ENCODE measurements at places on chromosomes 7 and 10.

- no peak for DNase-seq
These were observed 79.3 kb upstream of the KMT2E start for GRCh38 chr7:104934665-104935064.

GRCh38 chr7:149385195-149385950, 75.5 kb downstream of the ZNF777 start:
- DNase-seq = no peak

DNA sequence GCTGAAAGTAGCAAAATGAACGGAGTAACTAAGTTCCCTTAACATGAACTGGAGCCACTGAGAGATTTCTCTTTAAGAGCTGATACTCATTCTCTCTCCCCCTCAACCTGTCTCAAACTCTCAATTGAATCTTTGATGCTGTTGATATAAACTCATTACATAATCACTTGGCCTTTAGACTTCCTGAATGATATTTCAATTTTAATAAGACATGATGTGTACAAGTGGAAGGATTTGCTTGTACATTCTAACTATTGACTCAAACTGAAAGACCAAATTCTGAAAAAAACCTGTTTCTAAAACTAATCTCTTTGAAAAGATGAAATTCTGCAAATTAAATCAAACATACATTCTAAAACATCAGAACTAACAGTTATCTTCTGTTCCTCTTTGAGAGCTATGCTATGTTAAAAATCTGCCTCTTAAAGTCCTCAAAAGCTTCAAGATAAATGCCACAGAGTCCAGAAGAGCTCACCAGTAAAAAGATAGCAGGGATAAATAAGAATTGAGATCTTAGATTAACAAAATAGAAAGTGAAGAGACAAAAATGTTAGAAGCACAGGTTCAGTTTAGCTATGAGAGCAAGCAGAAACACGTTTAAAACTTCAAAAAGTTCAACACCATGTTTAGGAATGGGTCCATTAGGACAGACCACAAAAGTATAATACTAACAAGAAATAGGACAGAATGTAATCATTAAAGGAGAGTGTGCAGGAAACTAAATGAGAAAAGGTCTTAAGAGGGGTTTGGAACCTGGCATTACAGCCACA, 46.1 kb downstream of the TNPO3 start:
- no peak for DNase-seq

DNA sequence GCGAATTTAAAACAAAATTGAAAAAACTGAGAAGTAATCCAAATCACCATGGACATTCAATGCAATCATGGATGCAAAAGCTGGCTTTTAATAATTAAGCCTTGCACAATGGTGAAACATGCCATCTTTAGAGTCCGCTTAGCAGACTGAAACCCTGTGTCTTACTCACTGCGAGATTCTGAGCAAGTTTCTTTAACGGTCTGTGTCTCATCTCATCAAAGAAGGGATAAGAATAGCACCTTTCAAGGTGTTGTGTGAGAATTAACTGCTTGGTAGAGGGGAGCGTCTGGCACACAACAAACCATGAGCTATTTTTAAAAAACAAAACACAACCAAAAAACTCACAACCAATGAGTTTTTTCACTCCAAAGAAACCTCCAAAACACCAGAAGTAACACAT, 21.4 kb downstream of the ACBD7 start:
- no peak for DNase-seq

- DNase-seq = no peak
These were observed 11.6 kb downstream of the TCF7L2 start for GRCh38 chr10:112961609-112962008.

GRCh38 chr10:14385596-14386593, 55.2 kb upstream of the FRMD4A start:
- no peak for DNase-seq

- no peak for DNase-seq
These were observed 2.9 kb downstream of the CTBP2 start for GRCh38 chr10:125157505-125157904.

DNA sequence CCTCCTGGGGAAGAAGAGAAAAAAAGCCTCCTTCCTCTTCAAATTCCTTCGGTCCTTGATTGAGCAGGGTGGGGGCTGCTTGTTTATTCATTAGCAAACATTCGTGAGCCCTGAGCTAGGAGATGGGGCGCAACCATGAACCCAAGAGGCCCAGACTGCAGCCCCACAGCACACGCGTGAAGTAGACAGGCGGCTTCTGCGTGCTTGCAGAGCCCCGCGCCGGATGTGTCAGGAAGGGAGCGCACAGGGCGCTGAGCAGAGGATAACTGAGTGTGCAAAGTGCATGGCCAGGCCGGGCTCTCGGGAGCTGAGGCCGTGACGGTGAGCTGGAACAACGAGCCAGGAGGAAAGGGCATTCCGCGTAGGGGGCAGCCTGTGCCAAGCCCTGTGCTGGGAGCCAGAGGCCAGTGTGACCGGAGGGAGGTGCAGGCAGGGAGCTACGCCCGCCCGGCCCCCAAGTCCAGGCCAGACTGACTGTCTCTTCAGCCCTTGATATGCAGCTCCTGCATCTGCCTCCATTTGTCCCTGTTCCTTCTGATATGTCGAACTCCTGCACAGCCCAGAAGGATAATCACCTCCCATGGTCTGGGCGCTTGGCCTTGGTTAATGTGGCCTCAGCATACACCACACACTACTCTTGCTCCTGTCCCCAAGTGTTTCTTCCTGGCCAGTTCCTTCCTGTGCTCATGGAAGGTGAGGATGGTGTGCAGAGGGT, 4.6 kb downstream of the FOXL3 start:
- no peak for DNase-seq

- no peak for DNase-seq
These were observed 84.6 kb downstream of the CABCOCO1 start for GRCh38 chr10:61747307-61747706.

GRCh38 chr7:5713124-5713912, 68.1 kb downstream of the RNF216 start:
- DNase-seq = no peak

- DNase-seq = no peak
These were observed 90.2 kb downstream of the UBE3C start for GRCh38 chr7:157228864-157229422.

DNA sequence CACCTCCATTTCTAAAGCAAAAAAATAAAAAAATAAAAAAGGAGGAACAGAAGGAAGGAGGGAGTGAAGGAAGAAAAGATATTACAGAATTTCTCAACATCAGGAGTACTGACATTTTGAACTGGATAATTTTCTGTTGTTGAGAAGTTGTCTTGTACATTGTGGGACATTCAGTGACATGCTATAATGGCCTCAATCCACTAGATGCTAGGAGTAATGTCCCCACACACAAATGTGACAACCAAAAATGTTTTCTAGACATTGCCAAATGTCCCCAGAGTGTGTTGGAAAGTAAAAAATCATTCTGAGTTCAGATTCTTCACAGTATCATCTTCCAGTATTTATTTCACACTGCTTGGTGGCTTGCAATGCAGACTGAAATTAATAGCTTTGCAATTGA, 6.5 kb downstream of the ZNF438 start:
- DNase-seq = no peak

- DNase-seq = no peak
These were observed 31.9 kb upstream of the C10orf53 start for GRCh38 chr10:49647554-49647953.

- DNase-seq = no peak
These were observed 1.8 kb upstream of the IGF2BP3 start for GRCh38 chr7:23472046-23472445.

- no peak for DNase-seq
These were observed 59.9 kb downstream of the ALOX5 start for GRCh38 chr10:45433716-45434469.

DNA sequence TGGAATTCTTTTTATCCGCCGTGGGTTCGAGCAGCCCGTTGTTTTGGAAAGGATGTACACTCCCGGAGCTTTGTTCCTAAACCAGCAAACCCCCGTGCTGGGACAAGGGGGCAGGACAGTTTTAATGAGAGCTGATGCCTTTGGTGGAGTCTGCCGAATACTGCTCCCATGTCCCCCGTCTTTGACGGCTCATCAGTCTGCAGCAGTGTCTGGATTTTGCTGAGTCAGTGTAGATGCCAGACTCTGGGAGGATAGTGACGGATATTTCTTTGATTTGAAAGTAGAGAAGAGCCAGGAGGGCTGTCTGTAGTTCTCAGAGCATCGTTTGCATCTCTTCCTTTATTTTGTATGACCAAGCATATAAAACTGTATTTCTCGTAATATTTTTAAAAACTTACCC, 74.9 kb upstream of the BTBD16 start:
- no peak for DNase-seq
